NCI-H460 (cell line): ENCODE measurements at places on chromosomes 3 and 15.

DNA sequence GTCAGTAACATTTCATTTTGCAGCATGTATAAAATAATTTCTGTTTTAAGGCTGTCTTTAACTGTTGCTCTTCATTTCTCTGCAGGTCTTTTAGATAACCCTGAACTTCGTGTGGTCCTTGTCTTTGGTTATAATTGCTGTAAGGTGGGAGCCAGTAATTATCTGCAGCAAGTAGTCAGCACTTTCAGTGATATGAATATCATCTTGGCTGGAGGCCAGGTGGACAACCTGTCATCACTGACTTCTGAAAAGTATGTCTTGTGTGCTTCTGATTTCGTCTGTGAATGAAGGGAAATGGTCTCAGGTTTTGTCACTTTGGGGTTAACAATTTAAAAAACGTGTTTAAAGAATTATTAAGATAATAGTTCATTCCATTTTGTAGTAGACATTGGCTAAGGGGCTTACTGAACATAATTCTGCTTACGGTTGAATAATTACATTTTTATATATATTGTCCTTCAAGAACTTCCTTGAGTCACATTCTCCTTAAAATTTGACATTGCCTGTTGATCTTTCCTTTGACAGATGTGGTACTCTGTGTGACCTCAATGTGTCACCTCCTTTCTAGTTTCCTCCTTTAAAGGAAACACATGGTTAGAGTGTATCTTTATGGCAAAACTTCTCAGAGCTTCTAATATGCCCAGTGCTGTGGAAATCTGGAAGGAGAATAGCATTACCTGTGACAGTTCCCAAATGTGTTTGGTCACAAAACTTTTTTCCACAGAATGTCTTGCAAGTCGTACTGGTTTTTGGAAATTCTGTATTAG is 26.3 kb downstream of the FBXO22 start:
- DNase-seq: no peak

GRCh38 chr15:78763796-78764241 is 47.4 kb downstream of the ADAMTS7 start:
- DNase-seq: no peak

- no peak for DNase-seq
Observed at GRCh38 chr3:34212175-34212574, 413.7 kb downstream of the PDCD6IP start.

GRCh38 chr3:125019271-125019670 is 36.5 kb downstream of the HEG1 start:
- DNase-seq: no peak

DNA sequence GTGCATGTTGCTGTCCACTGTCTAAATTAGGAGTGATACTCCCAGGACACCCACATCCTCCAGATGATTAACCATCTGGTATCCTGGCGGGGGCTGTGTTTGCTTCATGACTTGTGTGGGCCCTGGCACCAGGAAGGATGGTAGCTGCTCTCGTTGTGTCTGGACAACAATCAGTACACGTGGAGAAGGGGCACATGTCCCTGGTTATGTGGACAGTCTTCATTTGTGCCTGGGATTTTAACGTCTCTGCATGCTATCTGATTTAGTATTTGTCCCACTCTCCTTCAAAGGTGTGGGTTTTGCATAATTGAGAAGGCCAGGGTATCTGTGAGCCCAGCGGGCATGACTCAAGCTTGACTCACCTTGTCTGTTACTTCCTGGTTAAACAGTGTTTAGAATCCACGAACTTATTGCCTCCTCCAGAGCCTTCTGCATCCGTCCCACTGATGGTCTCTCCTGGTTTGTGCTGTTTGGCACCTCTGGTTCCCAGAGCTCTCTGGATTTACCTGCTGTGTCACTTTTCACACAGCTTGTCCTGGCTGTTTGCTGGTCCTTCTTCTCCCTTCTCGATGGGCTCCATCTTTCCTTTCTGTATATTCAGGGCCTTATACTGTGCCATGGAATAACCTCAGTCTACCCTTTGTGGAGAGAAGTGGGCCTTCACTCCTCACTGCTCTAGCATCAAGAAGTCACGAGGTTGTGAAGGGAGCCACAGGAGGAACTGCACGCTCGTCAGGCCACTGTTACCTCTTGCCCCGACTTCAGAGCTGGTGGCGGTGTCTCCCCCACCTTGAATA is 32.5 kb downstream of the ARNT2 start:
- DNase-seq: no peak

GRCh38 chr3:39082666-39083313 is 24.6 kb downstream of the GORASP1 start:
- DNase-seq: no peak

GRCh38 chr15:38048001-38048455 is 113.6 kb downstream of the TMCO5A start:
- no peak for DNase-seq

DNA sequence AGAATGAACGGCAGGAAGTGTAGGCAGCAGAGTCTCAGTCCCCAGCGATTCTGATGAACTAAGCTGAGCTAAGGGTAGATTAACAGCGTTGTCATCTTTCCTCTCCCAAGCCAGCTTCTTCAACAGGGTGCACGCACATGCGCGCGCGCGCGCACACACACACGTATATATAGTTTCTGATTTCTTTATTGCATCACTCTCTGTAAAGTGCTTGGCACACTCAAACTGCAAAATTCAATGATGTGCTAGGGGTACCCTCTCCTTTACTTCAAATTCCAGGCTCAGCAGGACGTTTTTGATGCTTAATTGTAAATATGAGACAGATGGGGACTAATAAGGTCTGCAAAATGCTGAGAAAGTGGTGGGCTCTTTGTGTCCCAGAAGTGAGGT is 26.1 kb upstream of the VPS8 start:
- no peak for DNase-seq

DNA sequence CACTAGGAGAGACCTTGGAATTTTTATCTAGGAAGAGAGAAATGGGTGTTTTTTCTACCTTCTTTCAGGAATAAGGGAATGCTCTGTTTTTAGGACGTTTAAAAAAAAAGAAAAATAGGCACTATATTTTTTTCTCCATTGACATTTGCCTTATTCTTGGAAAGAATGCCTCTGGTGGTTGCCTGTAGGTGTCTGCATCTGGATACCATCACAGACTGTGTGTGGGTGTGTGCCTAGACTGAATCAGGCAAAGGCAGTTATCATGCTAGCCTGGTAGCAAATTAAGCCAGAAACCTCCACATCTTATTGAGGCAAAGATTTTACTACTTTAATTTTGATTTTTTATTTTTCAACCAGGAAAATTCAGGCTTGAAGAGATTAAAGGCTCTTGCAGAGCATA is 513.6 kb upstream of the KCNMB2 start:
- no peak for DNase-seq
